ENCODE measurements at places on chromosomes 2 and 18.

DNA sequence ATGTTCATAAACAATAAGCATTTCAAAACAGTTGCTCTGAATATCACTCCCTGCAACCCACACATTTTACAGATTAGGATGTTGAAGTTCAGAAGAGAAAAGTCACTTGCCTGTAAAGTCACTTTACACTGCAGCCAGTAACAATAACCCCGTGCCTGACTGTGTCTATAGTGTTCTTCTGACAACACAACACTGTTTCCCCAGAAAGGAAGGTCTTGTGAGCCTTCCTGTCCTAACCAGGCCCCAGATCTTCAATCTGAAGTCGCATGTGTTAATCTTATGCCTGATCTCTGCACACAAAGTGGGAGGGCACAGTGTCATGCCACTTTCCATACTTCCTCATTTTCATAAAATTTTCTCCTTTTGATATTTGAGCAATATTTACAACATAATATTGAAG lies 120.2 kb downstream of the FEZ2 start:
- DNase-seq: no peak

- DNase-seq: no peak
Measured at GRCh38 chr2:233088972-233089345, 28.8 kb downstream of the INPP5D start.

GRCh38 chr2:176178038-176178756 lies 10.3 kb upstream of the HOXD1 start:
- DNase-seq: peak; percentile 83

DNA sequence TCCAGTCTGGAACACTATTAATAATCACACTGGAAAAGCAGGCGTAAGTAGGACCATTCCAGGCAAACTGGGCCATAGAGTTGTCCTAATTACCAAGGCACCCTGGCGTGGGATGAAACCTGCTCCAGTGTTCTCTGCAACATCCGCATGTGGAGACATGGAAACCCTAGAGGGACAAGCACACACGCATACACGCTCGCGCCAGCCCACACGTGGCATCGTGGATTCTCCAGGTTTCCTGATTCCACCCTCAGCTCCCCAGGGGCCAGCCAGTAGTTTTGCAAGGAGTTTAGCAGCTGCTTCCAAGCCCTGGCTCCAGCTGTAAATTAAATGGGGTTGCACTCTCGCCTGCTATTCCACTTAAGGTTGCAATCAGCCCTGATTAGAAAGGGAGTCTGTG lies 127.7 kb downstream of the DYSF start:
- DNase-seq: no peak

DNA sequence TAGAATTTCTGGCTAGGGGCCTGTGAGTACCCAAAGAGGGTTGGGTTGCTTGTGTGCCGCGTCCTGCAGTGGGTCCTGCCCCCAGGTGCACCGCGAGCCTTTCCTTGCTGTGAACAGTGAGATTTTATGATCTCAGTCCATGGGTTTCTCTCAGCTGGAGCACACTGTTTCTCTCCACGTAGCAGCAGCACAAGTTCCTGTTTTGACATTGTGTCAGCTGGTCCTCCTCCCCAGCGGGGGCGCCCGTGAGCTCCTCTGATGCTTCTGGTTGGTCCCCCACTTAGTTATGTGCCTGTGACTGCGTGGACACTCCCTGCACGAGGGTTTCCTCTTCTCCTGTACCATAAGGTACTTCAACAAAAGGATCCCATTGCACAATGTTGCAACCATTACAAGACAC lies 29.8 kb downstream of the TSHZ1 start:
- DNase-seq: no peak

DNA sequence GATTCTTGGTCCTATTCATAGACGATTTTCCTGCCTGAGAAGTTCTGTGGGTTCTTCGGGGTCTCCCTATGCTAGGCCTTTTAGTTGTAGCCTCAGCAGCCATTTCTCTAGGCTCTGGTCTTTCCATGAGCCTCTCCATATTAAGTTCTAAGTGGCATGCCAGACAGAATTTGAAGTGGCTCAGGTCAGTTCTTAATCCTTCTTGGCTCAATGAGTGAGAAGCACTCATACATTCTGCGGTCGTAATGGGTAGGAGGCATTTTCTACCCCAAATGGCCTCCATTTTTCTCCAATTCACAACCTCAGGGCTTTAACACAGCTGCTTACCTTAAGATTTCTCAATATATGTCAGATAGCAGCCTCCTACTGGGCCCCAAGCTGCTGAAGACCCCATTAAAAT lies 405.3 kb upstream of the GALNT5 start:
- DNase-seq: no peak

- DNase-seq: no peak
Measured at GRCh38 chr2:96875498-96876268, 5.8 kb upstream of the SEMA4C start.

GRCh38 chr2:67667054-67667908 lies 270.1 kb downstream of the ETAA1 start:
- no peak for DNase-seq

GRCh38 chr18:11324956-11325882 lies 175.8 kb upstream of the PIEZO2 start:
- DNase-seq: no peak

- no peak for DNase-seq
Measured at GRCh38 chr2:28134857-28135256, 244.3 kb downstream of the BABAM2 start.

DNA sequence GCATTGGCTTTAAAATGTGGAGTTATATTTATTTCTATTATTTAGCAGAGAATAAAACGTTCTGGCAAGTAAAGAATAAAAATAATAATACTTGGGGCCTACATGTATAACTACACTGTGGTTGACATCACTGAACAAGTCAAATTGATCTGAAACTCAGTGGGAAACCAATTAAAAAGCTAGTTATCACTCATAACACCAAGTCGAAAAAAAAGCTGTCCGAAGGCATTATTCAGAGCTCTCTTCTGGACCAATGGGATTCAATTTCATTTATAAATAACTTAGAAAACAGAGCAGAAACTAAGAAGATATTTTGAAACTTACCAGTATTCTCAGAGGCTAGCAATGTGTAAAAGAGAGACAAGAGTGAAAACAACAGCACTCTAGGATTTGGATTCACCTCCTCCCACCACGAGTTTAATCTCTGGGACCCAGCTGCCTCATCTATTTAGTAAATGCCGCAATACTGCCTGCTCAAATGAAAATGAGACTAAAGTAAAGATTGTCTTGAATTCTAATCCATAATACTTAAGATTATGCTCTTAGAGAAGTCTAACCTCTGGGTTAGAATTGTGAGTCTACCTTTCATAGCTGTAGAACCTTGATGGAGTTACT lies 128.4 kb downstream of the NBAS start:
- no peak for DNase-seq
